ENCODE measurements at places on chromosomes 2 and 18.

- no peak for DNase-seq
These were observed 31.8 kb upstream of the LYPD1 start for GRCh38 chr2:132701810-132702209.

DNA sequence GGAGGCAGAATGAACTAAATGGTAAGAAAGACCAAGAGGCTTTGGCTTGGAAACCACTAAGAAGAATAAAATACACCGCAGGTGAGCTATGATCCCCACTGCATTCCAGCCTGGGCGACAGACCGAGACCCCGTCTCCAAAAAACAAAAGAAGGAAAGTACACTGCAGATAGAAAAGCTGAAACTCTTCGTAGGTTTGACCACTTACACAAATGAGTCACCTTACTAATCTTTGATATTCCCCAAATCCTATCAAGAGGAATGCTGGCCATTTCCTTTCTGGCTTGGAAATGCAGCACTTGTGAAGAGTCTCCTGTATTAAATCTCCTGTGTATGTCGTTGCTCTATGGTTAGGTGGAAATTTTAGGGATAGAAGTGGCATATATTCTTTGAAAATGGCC is 108.8 kb downstream of the MTCL1 start:
- no peak for DNase-seq

DNA sequence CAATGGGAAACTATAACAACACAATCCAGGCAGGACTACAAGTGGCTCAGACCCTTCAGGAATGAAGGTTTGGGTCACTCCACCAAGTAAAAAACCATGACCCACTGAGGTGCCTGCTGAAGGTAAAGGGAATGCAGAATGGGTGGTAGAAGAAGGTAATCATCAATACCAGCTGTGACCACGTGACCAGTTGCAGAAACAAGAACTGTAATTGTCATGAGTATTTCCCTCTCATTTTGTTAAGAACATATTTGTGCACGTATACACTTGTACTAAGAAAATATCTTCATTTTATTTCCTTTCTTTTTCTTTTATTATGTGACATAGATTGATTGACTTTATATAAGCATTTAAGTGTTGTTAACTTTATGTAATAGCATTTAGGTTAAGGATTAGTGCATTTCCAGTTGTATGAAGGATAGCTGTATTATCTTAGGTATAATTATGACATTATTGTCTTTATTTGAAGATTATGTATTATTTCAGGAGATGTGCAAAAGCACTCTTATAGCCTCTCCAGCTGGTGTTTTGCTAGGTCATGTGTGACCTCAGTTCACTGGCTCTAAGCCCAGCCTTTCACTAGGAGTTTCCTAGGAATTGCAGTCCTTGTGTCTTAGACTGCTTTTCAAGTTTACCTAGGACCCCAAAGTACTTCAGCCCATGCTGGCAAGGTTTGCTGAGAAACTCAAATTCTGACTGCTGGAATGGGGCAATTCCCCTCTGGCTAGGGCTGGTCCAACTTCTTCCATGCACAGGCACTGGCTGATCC is 125.7 kb upstream of the DPP10 start:
- DNase-seq, result no peak

GRCh38 chr2:152647552-152647951 is 69.7 kb downstream of the PRPF40A start:
- DNase-seq, result peak; percentile 18

DNA sequence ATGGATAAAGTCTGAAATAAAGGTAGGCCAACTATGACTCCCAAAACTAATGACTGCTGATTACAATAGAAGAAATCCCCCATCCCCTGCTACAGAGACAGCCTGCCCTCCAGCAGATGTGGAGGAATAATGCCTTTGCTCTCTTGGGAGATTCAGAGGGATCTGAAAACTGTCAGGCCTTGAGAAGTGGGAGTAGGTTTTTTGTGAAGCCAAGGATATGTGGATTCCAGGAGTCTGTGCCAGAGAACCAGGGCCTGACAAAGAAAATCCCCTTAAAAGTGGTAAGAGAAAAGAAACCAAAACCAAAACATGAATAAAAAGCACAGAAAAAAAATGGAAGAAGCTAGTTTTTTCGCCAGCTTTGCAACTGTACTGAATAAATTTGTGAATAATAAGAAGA is 397.6 kb downstream of the ZNF521 start:
- DNase-seq, result no peak

- no peak for DNase-seq
These were observed 1251.6 kb upstream of the ZEB2 start for GRCh38 chr2:145771525-145771924.

- no peak for DNase-seq
These were observed 8.8 kb downstream of the PRLH start for GRCh38 chr2:237574894-237575868.

Measured in large intestine (tissue), 12 donors.